CD4-positive, alpha-beta T cell treated with Interleukin-4 for 4 hours (primary cell): ENCODE measurements at places on chromosomes 6 and 20.

DNA sequence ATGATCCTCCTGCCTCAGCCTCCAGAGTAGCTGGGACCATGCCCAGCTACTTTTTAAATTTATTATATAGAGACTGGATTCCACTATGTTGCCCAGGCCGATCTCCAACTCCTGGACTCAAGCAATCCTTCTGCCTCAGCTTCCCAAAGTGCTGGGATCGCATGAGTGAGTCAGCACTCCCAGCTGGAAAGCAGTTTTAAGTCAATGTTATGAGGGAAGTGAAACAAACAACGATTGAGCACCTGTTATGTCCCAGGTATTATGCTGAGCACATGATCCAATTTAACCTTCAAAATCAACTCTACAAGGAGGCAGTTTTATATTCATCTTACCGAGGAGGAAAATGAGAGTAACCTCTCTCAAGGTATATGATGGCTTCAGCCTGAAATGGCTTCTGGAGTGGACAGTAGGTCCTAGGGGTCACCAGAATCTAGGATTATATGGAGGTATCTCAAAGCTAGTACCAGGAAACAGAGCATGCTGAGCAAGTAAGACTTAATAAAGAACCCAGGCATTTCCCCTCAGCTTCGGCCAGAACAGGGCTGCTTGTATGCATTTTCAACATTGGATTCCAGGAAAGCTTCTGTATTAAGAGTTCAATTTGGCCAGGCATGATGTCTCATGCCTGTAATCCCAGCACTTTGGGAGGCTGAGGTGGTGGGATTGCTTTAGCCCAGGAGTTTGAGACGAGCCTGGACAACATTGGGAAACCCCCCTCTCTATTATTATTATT, 55.0 kb downstream of the EDN1 start:
- DNase-seq: no peak

DNA sequence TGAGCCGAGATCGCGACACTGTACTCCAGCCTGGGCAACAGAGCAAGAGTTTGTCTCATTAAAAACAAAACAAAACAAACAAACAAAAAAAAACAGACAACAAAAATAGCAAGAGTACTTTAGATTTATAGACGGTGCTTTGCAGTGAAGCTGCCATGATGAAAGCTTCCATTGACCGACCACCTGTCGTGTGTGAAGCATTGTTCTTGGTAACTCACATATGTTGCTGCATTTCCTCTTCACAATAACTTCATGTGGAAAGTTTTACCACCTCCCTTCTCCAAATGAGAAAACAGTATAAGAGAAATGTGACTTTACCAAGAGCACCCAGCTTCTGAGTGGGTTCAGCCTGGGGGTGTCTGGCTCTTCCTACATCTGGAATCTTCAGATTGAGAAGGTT, 56.4 kb upstream of the PTGIS start:
- no peak for DNase-seq

GRCh38 chr6:25365154-25365553, 86.0 kb downstream of the CARMIL1 start:
- no peak for DNase-seq

GRCh38 chr6:62324834-62325233, 38.8 kb upstream of the KHDRBS2 start:
- no peak for DNase-seq

GRCh38 chr6:54710456-54710855, 136.1 kb upstream of the FAM83B start:
- DNase-seq: no peak

GRCh38 chr6:168037856-168038255, 40.4 kb downstream of the KIF25 start:
- no peak for DNase-seq

DNA sequence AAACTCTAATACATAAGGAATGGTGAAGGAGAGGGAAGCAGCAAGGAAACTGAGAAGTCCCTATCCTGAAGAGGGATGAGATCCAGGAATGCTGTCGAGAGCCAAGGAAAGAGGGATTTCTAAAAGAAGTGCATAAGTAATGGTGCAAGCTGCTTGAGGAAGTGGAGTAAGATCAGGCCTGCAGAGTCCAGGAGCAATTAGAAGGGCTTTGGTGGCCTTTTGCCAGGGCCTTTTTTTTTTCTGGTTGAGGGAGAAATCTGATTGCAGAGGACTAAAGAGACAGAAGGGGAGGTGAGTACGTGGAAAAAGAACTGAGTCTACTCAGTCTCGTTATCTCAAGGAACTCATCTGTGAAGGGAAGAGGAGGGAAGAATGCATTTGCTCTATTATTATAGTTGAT, 396.2 kb downstream of the UTRN start:
- DNase-seq: no peak

DNA sequence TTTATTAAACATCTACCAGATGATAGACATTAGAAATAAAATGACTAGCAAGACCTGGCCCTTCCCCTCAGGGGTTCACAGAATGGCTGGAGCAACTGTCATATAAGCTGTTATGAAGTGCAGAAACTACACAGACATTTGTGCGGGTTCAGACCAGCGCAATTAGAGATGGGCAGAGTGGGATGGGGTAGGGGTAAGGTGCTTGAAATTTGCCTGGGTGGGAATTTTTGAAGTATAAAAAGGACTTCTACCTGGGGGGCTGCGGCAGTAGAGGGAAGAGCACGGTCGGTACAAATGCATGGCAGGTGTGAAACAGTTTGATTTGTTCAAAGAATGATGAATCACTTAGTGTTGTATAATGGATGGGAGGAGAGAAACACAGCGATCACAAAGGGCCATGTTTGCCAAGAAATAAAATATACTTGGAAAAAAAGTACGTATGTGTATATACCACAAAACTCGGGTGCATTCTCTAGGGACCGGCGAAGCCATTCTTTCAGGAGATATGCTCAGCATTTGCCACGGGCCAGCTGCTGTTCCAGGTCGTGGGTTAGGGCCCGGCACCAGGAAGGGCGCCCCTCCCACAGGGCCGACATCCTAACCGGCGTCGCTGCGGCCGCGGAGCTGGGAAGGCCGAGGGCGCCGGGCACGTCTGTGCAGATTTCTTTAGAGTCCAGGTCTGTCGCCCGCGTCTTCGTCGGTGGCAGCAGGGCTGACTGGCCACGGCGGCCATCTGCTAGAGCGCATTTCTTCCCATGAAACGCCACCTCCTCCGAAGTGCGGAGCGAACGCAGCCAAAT, 809 bp upstream of the NOL7 start:
- peak; percentile 20 for DNase-seq

GRCh38 chr6:151391471-151392413, at the start of gene ZBTB2:
Gene ZBTB2 (minus strand): TSS chr6:151391559. CDS start chr6:151373637, 17,922 bp downstream.
- DNase-seq: peak; percentile 72

DNA sequence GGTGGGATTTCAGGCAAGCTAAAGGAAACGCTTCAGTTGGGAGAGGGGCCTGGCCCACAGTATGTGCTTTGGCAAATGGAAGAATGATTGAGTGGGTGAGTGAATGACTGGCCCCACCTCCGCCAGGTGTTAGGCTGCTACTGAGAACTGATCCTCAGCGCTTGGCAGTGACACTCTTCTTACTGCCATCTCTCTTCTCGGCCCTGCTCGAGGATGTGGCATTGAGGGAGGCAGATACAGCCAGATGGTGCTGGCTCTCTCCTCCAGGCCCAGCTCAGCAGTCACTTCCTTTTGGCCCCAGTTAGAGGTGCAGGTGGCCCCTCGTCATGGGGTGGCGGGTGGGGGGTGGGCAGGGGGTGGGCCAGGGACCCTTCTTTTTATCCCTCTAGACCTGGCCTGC, 38.9 kb upstream of the KCNK5 start:
- no peak for DNase-seq

DNA sequence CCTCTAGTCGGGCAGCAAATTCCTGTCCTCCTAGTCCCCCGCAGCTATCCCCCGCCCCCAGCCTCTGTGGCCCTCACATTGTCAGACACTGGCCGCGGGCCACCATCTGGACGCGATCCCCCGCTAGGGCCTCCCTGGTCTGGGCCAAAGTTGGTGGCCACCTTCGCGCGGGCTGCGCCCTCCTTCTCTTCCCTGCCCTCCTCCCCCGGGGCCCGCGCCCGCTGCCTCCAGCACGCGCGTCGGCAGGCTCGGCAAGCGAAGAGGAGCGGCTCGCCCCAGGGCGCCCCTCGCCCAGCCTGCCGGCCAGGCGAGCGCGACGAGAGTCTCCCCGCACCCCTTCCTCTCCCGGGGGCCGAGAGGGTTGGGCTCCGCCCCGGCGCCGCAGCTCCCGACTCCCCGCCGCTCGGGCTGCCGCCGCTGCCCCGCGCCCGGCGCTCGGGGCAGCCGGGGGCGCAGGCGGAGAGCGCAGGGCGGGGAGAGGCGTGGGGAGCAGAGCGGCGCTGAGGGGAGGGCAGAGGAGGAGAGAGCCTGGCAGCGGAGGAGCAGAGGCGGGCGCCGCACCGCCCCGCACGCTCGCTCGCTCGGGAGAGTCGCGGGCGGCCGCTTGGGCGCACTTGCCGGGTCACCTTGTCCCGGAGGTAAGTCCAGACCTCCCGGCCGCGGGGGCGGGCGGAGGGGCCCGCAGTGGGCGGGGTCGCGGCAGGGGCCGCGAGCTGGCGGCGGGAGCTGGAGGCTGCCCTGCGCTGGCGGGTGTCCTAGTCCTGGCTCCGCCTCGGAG, at the start of gene SYNDIG1:
TSS of gene SYNDIG1 (plus strand) at position 514 of the 778 bp plus-strand sequence. CDS start 73,469 bp downstream, outside the sequence.
- no peak for DNase-seq

- no peak for DNase-seq
Observed at GRCh38 chr6:57190140-57190539, 18.0 kb downstream of the BAG2 start.

DNA sequence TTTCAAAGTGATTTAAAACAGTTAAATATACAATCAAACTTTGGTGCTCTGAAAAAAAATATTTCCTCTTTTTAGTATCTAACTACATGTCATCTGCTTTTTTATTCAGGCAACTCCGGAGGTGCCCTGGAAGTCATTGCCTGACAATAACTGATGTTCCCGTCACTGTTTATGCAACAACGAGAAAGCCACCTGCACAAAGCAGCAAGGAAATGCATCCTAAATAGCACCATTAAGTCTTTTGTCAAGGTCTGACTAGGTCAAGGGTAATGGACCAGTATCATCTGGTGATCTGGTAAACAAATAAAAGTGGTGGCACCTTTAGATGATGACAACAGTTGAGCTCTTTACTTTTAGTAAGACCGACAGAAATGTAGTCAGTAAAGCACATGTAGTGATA, 13.2 kb downstream of the FAM229B start:
- DNase-seq: no peak

DNA sequence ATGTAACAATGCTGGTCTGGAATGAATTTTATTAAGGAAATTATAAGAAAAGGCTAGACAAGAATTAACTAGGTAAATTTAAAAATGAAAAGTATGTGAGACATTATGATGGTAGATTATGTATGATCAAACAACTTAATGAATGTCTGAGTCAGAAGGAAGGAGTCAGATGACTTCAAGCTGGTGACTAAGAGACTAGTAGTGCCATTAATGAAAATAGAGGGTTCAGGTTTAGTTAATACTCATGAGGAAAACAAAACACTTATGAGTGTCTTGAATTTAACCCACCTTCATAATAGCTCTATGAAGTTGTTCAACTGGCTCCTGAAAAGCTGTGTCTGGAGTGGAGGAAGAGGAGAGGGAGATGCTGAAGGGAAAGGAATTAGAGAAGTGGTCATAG, 256.3 kb downstream of the ADGRB3 start:
- no peak for DNase-seq
